ENCODE measurements at places on chromosomes 1 and 21.
A peak's percentile ranks its signal among the peaks of the same experiment; 100 is the strongest.

GRCh38 chr1:207813946-207814345 is 62.1 kb downstream of the CD46 start:
- no peak for DNase-seq

DNA sequence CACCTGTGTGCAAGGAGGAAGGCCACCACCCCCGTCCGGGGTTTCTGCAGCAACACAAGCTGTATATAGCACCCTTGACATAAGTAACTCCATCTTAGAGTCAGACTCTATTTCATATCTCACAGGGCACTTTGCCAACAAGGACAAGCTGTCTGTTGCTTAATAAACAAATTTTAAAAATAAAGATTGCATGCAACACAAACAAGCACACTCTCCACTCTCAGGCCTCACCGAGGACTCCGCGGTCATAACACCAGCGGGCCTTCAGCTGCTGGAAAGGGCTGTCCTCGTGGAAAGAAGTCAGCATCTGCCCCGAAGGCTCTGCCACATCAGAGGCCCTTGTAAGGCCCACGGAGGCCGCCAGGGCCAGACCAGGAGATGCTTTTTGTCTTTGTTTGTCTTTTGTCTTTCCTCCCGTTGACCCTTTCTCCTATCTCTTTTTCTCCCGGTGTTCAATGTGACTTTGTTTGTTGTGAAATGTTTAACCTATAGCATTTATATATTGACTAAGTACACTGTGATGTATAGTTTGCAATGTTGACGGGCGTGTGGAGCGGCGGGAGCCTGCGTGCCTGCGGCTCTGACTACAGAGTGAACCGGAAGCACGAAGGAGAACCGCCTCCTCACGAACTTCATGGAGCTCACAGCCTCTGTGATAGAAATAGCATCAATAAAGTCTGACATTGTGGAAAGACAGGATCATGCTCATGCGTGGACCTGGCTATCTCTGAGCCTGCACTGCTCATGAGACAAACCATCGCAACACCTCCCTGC is 24.1 kb downstream of the MEGF6 start:
- no peak for DNase-seq

GRCh38 chr1:42163536-42164503 is 725 bp downstream of the GUCA2A start:
- DNase-seq: no peak

DNA sequence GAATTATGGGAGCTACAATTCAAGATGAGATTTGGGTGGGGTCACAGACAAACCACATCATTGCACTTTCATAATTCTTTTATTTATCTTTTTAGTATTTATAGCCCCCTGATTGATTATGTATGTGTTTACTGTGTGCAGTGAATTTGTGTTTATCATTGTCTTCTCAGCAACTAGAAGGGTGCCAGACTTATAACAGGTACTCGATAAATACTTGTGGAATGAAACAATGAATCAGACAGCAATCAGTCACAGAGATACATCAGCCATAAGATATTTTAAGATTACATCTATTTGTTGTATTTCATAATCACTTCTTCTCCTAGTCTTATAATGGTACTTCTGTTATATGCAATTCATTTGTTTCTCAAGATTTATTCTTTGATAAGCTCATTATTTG is 273.2 kb downstream of the PTPRC start:
- no peak for DNase-seq

- DNase-seq: no peak
Measured at GRCh38 chr1:184146202-184146601, 94.7 kb downstream of the TSEN15 start.

GRCh38 chr1:211938561-211938997 is 96.8 kb downstream of the INTS7 start:
- DNase-seq: no peak

- peak; percentile 35 for DNase-seq
Measured at GRCh38 chr1:26164036-26164860, 4.5 kb downstream of the C1orf232 start.

DNA sequence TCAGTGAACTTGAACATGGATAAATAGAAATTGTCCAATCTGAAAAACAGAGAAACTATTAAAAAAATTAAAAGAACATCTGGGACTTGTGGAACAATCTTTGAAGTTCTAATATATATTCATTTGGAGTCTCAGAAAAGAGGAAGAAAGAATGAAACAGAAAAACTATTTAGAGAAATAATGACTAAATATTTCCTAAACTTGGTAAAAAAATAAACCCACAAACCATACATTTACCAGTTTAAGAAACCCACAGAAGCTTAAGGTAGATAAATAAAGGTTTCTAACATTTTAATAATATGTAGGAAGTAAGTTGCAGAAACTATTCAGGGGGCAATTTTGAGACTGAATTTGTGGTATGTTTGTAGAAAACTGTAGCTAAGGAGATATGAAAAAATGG is 437.8 kb downstream of the PTBP2 start:
- no peak for DNase-seq

- DNase-seq: no peak
Measured at GRCh38 chr1:2583871-2584351, 2.7 kb upstream of the PRXL2B start.

GRCh38 chr1:228147151-228147693 is 2.5 kb upstream of the GJC2 start:
- DNase-seq: no peak

GRCh38 chr1:242187171-242187570 is 188.3 kb upstream of the MAP1LC3C start:
- no peak for DNase-seq

GRCh38 chr1:69862906-69863305 is 295.2 kb downstream of the LRRC7 start:
- DNase-seq: no peak

DNA sequence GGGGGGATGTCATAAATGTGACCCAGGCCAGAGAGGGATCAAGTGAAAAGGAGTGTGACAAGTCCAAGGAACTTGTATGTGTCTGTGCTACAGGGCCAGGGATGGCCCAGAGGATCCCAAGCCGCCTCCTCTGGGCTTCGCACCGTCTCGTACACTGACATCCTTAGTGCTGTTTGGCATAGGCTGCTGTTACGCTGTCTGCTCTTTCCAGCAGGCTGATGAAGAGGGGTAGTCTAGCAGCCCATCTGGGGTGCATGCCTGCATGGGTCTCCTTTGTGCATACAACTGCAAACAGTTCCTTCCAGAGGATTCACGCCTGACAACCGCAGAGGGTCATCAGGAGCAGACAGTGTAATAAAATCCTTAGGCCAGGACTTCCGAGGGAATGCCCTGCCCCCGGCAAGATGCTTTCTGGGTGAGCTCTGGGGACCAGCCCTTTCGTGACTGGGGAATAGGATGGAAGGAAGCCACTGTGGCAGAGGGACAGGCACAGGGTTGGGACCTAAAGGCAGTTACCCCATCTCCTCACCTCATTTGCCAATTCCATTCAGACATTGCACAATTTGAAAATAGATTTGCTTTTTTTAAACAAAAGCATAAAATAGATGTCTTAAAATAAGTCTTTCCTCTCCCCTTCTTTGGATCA is 6.3 kb upstream of the GOLT1A start:
- DNase-seq: no peak

DNA sequence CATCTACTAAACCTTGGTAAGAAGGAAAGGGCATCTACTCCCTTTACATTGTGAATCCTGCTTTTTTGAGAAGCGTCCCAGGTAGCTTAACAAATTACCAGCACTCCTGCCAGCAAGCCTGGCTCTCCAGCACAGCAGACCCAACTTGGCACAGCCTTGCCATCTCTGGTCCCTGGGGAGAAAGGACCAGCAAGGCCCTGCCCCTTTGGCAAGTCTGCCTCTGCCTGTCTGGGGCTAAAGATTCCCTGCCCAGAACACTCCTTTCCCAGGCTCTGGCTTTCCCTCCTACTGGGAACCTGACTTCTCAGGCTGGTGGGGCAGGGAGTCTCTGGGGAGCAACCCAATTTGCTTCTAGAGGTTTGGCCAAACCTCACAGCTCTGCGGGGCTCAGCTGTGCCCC is 68.5 kb downstream of the ATP2B4 start:
- DNase-seq: no peak

- no peak for DNase-seq
Measured at GRCh38 chr21:34871026-34871908, 177.8 kb downstream of the RUNX1 start.

GRCh38 chr1:207420109-207420508 is 34.0 kb upstream of the CR2 start:
- DNase-seq: no peak

GRCh38 chr1:227574926-227575325 is 11.6 kb downstream of the ZNF678 start:
- no peak for DNase-seq

DNA sequence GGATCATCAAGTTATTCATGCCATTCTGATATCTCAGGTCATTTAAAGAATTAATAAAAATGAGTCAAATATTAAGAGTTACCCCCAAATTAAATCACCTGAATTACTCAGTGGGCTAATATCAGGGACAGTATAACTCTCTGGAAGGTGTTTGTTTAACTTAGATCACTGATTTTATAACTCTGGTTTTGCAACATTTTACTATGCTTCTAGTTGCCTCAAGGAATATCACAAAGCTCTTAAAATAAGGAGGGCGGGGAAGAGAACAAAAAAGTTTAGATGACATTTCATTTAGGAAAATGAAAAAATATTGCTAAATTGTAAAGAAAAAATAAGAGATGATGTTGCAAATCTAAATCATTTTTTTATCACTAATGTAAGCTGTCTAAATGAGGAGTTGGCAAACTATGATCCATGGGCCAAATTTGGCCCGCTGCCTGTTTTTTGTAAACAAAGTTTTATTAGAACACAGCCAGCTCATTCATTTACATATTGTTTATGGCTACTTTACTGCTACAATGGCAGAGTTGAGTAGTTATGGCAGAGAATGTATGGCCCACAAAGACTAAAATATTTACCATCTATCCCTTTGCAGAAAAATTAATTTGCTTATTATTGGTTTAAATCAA is 31.9 kb upstream of the SLC19A2 start:
- no peak for DNase-seq

DNA sequence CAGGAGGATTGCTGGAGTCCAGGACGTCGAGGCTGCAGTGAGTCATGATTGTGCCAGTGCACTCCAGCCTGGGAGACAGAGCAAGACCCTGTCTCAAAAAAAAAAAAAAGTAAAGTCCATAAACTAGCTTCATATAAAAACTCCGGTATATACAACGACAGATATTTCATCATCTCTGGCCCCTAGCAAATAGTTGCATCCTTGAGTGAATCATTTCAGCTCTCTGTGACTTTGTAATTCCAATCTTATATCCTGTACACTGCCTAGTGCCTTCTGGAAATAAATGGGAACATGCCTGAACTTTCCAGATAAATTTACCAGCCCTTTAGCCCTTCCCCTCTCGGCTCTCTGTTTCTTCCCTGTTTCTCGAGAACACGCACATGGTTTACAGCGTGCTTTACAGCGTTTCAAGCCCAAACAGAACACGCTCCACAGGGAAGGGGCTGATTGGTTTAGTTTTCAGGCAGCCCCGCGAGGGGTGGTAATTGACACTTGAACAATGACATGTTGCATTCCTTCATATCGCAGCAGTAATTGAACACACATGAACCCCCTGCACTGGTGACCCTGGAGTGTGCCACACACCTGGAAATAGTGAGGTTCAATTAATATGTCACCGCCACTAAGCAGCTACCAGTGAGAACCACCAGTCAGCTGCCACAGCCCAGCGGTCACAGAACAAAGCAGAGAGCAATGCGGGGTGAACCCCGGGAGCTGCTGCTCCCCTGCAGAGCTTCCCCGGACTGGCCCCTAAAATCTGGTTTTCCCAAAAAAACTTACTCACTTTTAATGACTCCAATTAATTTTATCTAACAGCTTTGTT is 35.7 kb upstream of the SIM2 start:
- DNase-seq: no peak

- no peak for DNase-seq
Measured at GRCh38 chr1:26597629-26598039, 68.1 kb downstream of the RPS6KA1 start.

Data from activated CD4-positive, alpha-beta T cell treated with anti-CD3 and anti-CD28 coated beads for 1 hour (primary cell).